ENCODE measurements at places on chromosomes 5 and 9. TPM values are rescaled to one million over a fixed set of nuclear protein-coding genes. Genes with fewer than 3 reads are reported as not detected.
A peak's percentile ranks its signal among the peaks of the same experiment; 100 is the strongest.

GRCh38 chr5:134735243-134735642, 3.1 kb upstream of the CAMLG start:
- no peak for DNase-seq

- DNase-seq = peak; percentile 31
Observed at GRCh38 chr5:80408484-80409366, 861 bp downstream of the ZFYVE16 start.

The ZNF454 gene
- total RNA-seq = not detected

- DNase-seq = no peak
Observed at GRCh38 chr5:56212130-56212879, 20.8 kb downstream of the ANKRD55 start.

DNA sequence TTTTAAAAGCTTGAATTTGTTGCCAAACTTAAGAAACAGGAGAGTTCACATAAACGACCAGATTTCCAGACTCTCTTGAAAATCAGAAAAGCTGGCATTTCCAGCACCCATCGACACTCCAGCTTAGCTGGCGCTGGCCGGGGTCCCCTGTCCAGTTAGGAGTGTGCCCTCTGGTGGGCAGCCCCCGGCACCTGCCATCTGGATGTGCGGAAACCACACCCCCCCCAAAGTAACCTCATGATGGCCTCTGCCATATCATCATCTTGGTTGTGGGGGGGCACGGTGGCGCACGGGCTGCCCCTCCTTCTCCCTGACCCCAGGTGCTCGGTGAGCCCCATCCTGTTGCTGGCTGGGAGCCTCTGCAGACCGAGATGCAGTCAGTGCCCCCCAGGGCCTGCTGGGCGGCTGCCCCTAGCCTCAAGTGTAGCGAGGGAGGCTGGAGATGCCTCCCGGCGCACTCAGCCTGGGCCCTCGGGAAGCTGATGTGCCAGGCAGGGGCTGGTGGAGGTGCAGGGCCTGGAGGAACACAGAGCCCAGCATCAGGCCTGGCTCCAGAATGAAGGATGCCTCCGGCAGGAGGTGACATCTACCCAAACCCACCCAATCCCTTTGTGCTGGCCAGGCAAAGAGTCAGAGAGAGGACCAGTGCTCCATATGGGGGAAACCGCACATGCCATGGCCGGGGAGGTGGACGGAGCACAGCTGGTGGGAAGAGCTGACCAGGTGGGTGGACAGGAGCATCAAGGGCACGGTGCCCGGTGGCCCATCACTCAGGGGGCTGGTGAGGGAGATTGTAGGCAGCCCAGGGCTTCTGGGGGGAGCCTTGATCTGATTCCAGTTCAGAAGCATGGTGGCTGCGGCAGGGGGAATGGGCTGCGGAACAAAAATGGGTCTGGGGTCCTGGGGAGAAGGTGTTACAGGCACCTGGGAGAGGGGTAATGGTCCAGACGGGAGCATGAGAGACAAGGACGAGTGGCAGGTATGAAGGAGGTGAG, 70.6 kb downstream of the ADAMTS2 start:
- no peak for DNase-seq

GRCh38 chr9:113349066-113349444, 286 bp upstream of the BSPRY start:
- no peak for DNase-seq

Data from HFFc6 (cell line).